ENCODE measurements at places on chromosomes 7 and 10. TPM values are rescaled to one million over a fixed set of nuclear protein-coding genes. Genes with fewer than 3 reads are reported as not detected.

DNA sequence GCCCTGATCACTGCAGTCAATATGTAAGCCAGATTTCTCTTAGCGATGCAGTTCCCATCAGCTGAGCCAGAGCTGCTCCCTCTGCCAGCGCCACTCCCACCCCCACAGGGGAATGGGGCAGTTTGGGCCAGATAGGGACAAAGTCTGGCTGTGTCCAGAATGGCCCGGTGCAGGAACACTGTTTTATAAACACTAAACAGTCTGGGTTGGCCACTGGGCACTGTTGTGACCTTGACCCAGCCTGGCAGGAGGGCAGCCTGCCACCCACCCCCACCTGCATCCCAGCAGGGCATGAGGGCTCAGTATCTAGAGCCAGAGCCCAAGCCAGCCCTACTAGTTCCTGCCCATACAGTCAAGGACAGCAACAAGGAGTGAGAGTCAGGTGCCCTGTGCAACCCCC is 1.3 kb downstream of the OGDHL start:
- DNase-seq: no peak

DNA sequence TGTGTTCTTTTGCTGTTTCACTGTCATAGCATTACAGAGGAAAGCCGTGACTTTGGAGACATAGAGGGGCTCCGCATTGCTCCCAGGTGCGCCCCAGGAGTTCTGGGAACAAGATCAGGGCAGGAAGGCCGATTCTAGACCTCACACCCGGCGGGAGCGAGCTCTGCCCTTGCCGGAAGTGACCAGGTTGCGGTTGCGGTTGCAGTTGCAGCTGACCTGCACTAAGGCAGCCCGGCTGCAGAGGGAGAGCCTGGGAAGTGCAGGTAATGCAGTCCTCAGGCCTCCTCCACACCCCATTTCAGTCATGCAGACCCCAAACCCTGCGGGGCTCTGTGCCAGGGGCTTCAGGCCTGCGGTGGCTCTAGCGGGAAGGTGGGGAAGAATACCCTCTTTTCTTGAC is 130.0 kb upstream of the LANCL2 start:
- DNase-seq: no peak

- no peak for DNase-seq
Measured at GRCh38 chr10:3119796-3120459, 52.6 kb downstream of the PFKP start.

DNA sequence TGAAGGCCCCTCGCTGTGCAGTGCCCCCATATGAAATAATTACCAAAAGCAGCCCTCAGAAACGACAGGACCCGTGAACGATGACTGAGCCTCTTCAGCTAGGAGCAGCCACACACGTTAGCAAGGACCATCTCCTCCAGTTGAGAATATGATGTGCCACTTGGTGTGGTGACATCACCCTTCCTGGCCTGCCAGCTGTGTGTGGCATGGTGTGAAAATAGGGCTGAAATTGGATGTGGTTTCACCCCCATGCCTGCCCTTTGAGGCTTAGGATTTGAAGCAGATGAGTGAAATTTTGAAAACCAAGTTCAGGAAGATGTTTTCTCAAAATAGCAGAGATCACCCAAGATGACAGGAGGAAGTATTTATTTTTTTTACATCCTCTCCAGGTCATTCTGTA is 49.1 kb upstream of the BTBD16 start:
- no peak for DNase-seq

DNA sequence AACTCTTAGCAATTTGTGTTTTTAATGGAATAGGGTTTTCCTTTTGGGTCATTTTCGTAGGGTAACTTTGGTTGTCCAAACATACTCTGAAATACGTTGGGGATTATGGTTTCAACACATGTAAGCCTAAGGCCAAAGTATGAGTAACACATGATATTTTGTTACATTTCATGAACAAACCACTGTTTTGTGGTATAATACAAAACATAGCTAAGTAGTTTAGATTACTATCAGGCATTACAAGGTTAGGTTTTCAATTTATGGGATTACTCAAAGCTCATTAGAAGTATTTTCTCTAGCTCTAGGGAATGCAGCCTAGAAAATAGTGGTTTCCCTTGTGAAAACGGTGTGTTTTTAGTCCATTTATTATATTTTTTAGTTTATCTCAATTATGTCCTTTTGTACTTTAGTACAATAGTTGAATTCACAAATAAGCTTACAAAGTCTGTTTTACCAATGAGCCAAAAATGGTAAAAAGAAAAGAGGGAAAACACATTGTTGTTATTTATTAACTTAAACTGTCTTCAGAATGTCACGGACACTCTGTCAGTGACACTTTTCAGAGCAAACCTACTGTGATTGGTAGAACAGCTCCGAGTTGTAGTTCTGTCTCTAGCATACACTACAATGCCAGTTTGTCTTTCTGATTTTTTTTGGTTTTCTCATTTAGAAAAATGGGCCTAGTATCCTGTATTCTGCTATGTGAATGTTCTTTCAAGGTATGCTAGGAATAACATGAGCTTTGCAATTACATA is 473.7 kb downstream of the SUGCT start:
- DNase-seq: no peak

GRCh38 chr10:26357203-26357602 is 80.9 kb upstream of the APBB1IP start:
- no peak for DNase-seq

DNA sequence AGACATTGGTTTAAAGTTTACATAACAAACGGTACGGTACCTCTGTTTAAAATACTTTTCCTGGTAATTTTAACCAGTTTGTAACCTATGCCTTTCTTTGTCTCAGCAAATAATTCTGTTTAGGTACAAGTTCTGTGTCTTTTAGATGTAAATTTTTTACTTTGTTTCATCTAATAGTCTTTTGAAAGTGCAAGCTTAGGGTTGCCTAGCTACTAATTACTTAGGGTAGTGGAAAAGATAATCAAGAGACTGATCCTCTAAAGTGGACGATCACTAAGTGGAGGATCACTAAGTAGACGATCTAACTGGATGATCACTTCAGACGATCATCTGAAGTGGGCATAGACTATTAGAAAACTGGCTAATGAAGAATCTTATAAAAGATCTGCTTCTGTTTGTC is 16.1 kb upstream of the FKBP9 start:
- no peak for DNase-seq

GRCh38 chr10:60943316-60944057 is 498 bp downstream of the RHOBTB1 start:
- DNase-seq: peak; percentile 45

- no peak for DNase-seq
Measured at GRCh38 chr7:77540402-77540822, 3.3 kb downstream of the PTPN12 start.

DNA sequence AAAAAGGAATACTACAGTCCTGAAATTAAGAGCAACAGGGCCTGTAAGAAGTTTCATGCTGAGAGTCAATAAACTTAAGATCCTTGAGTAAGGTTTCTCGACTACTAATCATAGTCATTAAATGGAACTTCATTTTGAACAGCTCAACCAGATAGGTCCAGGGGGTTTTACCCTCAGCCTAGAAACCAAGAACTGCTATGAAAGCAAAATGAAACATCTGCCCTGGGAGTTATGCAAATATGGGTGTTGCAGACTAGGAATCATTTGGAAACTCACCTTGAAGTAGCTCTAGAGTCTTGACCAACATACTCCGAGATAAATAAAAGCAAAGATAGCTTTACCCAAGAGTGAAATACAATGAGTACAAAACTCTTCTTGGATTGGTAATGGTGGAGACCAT is 128.0 kb downstream of the HGF start:
- DNase-seq: no peak

- no peak for DNase-seq
Measured at GRCh38 chr10:97766106-97766810, 5.5 kb downstream of the SFRP5 start.

DEPP1 gene
- total RNA-seq: 0.14 TPM

MBLAC1 gene
- total RNA-seq: 2.9 TPM

GCK gene
- not detected for total RNA-seq

SPDYE11 gene
- not detected for total RNA-seq

OR2A5 gene
- total RNA-seq: not detected
